ENCODE measurements at places on chromosomes 7 and 10.

DNA sequence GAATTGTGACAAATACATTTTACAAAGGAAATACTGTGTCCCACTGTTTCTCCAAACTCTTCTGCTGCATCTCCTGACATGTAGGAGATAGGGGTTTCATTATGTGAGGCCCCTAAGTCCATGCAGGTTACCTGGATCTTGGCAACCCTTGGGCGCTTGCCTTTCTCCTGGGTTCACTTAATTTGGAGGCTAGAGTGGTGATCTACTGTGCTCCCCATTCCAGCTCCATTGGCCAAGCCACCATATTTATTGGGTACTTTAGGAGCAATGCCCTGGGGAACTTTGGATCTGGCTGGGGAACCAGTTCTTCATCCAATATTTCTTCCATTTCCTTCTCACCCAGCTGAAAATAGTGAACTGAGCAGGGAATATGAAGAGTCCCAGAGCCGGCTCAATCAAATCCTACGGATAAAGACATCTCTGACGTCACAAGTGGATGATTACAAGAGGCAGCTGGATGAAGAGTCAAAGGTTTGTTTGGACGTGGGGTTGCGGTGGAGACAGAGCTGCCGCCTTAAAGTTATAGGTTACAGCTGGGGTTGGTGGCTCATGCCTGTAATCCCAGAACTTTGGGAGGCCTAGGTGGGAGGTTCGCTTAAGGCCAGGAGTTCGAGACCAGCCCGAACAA, 18.5 kb downstream of the MYH16 start:
- DNase-seq, result no peak

DNA sequence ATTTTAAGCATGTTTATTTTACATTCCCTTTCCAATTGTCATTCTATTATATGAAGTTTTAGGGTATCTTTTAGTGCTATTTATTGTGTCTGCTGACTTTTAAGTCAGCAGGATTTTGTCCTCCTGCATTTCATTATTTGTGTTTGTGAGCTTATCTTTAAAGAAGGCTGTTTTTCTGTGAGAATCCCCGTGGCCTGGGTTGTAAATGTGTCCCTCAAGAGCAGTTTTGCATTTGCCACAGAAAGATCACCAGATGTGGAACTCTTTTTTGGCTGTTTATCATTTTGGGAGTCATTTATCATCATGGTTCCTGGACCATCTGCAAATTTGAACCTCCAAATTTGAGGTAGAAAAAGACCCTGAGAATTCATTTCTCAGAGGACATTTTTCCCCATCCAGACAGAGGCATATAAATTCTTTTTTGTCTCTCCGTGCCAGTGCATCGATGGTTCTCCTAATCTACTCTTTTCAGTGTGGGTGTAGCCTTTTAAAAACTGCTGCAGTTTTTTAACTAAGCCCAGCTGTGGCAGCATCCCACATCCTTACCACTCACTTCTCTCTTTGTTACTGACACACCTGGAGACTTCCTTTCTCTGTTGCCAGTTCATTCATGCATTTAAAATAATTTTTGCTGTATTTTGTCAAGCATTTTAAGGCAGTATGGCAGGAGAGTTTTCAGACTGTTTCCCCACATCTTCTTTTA, 20.1 kb upstream of the MTURN start:
- DNase-seq, result no peak

DNA sequence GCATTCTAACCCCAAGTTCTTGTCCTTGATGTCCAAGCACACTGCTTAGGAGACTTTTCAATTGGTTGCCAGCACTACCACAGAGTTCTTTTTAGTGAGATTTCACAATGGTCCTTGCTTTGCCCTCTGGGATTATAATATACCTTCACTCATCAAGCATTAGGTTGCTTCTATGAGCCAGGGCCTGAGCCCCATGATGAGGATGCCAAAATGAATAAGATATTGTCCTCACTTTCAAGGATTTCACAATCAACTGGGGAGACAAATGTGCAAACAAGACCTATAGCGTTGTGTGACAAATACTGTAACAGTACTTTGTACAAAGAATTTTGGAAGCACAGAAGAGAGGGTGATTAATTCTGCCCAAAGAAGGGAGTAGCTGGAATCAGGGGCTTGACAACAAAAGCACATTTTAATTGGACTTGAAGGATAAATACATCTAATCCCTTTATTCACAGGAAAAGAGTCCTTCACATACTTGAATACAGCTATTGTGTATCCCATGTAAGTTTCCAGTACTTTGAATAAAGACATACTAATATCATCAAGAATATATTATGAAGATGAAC, 263.6 kb upstream of the LRRN3 start:
- DNase-seq, result no peak

DNA sequence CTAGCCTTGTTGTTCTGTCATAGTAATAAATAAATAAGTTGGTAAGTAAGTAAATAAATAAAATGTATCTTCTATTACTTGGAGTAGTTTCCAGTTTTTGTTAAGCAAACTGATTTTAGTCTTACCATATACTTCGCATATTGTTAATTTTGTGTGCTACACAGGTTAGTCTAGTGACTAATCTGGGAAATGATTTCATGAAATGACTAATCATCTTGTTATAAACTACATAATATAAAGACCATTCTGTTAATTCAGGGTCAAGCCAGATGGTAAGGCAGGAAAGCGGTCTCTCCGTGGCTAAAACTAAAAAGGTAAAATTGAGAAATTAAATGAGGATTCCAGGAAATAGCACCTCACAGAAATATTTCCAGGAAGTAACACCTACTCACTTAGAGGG, 58.5 kb upstream of the FOXP2 start:
- no peak for DNase-seq

- no peak for DNase-seq
Measured at GRCh38 chr7:78703391-78703790, 750.1 kb downstream of the MAGI2 start.
